ENCODE measurements at places on chromosomes 12 and 14.

GRCh38 chr12:27057543-27057942 is 24.8 kb downstream of the C12orf71 start:
- no peak overlapping the region for H3K27ac ChIP-seq
- H3K36me3 ChIP-seq = no peaks in the 10 kb centered on the region
- H3K4me3 ChIP-seq = no peak overlapping the region
- no peaks in the 10 kb centered on the region for H3K4me1 ChIP-seq
- no peak for DNase-seq

DNA sequence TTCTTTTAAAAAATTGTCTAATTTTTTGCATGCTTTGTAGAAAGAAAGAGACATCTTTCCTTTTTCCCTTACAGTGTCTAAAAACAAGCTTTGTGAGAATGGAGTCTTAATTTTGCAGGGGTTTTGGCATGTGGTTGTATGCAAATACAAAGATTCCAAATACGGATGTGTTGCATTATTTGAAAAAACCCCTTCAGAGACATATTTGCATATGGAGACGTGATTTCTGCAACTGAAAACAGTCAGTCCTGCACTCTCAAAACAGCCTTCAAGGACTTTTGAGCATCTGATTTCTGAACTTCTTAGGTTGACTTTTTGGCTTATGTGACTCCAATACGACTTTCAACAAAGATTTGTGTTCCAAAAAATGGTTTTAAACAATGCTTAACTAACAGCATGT is 7.8 kb downstream of the IRAK3 start:
- 0 out of 2 replicates have a peak, but pooled peaks cover 2% of the 10 kb centered on the region for H3K27me3 ChIP-seq
- no peak overlapping the region for H3K4me3 ChIP-seq
- H3K36me3 ChIP-seq = no peaks in the 10 kb centered on the region

GRCh38 chr14:105851716-105852377 is 325.5 kb downstream of the TMEM121 start:
- H3K27me3 ChIP-seq = no peaks in the 10 kb centered on the region
- no peak for DNase-seq
- no peak overlapping the region for H3K27ac ChIP-seq
- H3K4me3 ChIP-seq = no peak overlapping the region

DNA sequence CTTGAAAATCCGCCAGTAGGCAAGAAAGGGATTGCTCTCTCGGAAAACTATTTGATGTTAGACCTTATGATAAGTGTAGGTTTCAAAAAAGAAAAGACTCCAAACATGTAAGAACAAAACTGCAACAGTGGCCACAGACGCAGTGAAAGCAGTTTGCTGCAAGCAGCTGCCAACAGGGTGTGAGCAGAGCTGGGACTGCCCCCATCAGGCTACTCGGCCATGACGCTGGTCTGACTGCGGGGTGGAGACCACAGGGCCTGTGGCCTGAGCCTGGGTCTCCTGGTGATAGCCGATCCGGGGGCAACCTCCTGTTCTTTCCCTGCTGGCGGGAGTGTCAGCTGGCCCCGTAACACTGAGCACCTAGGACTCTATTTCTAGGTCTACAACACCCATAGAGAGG is 63.2 kb downstream of the AMN start:
- peaks cover 36% of the 10 kb centered on the region for H3K4me1 ChIP-seq
- H3K4me3 ChIP-seq = no peak overlapping the region
- no peak overlapping the region for H3K27ac ChIP-seq
- H3K27me3 ChIP-seq = 0 out of 2 replicates have a peak, but pooled peaks cover 3% of the 10 kb centered on the region
- no peaks in the 10 kb centered on the region for H3K36me3 ChIP-seq

DNA sequence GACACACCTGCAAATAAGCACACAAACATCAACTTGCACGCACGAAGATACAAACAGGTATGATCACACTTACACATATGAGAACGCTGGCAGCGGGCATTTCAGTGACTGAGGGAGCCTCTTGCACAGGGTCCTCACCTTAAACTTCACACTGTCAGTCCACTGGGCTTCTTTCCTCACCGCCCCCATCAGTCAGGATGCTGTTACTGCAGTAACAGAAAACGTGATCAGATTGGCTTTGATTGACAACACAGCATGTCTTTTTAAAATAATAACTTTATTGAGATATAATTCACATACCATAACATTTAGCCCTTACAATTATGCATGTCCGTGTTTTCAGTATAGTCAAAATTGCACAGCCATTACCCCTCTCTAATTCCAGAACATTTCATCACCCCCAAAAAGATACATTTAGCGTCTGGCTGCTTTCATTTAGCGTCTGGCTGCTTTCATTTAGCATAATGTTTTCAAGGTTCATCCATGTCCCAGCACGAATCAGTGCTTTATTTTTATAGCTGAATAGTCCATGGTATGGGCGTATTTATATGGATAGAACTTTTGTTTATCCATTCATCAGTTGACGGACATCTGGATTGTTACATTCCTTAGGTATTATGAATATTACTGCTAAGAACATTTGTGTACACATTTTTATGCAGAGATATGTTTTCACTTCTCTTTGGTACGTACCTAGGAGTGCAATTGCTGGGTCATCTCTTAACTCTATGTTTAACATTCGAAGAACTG is 8.4 kb downstream of the CCDC197 start:
- peak; percentile 83 for DNase-seq
- no peaks in the 10 kb centered on the region for H3K27me3 ChIP-seq
- no peaks in the 10 kb centered on the region for H3K36me3 ChIP-seq
- no peaks in the 10 kb centered on the region for H3K4me1 ChIP-seq
- no peak overlapping the region for H3K4me3 ChIP-seq

GRCh38 chr12:96225044-96225855 is 31.1 kb downstream of the ELK3 start:
- H3K36me3 ChIP-seq = no peaks in the 10 kb centered on the region
- no peaks in the 10 kb centered on the region for H3K27me3 ChIP-seq
- no peak for DNase-seq
- no peak overlapping the region for H3K4me3 ChIP-seq
- H3K27ac ChIP-seq = no peak overlapping the region

DNA sequence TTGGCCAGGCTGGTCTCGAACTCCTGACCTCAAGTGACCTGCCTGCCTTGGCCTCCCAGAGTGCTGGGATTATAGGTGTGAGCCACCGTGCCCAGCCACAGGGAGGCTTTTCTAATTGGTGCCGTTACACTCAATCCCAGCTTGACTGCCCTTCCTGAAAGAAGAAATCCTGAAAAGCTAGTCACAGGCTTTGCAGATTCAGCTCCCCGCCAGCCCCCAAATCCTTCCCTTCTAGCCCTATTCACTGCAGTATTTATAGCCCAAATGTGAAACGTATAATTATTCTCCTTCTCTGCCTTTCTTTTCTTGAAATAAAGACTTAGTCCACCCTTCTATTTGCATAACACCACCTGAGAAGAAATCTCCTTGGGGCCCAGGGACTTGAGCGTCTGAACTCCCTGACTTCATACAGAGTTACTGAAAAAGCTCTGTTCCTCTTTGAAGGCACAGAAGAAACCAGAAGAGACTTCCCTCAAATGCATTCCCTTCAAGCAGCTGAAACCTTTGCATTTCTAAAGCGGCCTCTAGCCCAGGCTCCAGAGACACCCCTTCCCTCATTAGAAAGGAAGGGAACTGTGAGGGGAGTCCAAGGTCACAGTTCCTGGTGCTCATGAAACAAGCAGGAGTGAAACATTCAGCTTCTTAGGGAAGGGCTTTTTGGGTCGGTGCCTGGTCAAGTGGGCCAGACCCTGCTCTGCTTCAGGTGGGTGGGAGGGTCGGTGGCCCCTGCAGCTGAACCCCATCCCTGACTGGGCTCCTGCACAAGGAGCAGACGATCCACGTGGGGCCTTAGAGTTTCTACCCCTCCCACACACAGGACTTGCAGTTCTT is 42.3 kb upstream of the BATF start:
- no peak overlapping the region for H3K27ac ChIP-seq
- H3K27me3 ChIP-seq = no peaks in the 10 kb centered on the region
- DNase-seq = peak; percentile 81

GRCh38 chr12:32611986-32612385 is 67.1 kb upstream of the DNM1L start:
- no peak overlapping the region for H3K4me3 ChIP-seq
- DNase-seq = no peak
- H3K36me3 ChIP-seq = no peaks in the 10 kb centered on the region
- no peak overlapping the region for H3K27ac ChIP-seq

DNA sequence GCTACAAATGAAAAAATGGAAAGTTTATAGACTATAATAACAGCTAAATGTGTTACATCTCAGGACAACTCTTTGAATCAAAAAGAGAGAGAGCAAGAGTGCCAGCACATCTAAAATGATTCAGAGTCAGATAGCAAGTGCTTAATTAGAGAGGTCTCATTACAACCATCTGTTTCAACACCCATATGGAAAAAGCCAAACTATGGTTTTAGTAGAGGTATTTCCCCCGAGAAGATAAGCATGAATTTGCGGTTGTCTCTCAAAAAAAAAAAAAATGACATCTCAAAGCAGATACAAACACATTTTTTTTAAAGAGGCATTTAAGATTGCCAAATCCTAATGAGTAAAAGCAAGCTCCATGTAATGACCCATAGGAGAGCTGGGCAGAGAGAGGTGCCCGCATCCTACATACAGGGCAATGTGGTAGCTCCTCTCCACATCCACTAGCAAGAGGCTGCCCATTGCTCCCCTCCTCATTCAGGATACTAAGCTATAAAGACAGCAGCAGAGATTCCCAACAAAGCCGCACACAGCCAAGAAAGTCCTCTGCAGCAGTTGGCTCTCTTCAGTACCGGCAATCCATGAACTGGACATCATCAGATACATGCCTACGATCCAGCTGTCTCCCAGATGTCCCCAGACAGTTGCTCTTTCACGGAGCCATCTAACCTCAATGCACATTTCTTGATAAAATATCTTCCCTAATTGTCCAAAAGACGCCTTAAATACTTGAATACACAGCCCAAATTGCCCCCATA is 100.4 kb downstream of the EFCAB11 start:
- no peaks in the 10 kb centered on the region for H3K4me1 ChIP-seq
- no peaks in the 10 kb centered on the region for H3K36me3 ChIP-seq
- no peak for DNase-seq
- H3K4me3 ChIP-seq = no peak overlapping the region
- no peaks in the 10 kb centered on the region for H3K27me3 ChIP-seq

DNA sequence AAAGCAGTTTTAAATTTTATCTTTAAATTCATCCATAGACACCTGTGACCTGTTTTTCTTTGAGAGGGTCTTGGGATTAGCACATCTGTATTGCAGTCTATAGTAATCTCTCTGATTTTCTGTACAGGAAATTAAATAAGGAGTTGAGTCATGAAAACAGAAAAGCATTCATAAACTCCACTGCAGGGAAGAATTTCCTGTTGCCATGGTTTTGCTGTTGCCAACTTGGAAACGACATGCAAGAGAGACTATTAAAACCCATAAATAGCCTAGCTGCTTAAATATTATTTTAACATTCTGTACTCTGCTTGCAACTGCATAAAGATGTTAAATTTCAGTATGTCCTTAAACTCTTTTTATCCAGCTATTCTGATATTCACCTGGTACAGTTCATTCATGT is 281.0 kb upstream of the RGS6 start:
- H3K27me3 ChIP-seq = no peaks in the 10 kb centered on the region
- no peaks in the 10 kb centered on the region for H3K4me1 ChIP-seq
- DNase-seq = no peak
- H3K36me3 ChIP-seq = no peaks in the 10 kb centered on the region
- H3K4me3 ChIP-seq = no peak overlapping the region

GRCh38 chr14:100146531-100147091 is 12.8 kb downstream of the DEGS2 start:
- no peaks in the 10 kb centered on the region for H3K27me3 ChIP-seq
- DNase-seq = no peak
- H3K27ac ChIP-seq = no peak overlapping the region
- H3K4me3 ChIP-seq = no peak overlapping the region
- H3K36me3 ChIP-seq = no peaks in the 10 kb centered on the region

DNA sequence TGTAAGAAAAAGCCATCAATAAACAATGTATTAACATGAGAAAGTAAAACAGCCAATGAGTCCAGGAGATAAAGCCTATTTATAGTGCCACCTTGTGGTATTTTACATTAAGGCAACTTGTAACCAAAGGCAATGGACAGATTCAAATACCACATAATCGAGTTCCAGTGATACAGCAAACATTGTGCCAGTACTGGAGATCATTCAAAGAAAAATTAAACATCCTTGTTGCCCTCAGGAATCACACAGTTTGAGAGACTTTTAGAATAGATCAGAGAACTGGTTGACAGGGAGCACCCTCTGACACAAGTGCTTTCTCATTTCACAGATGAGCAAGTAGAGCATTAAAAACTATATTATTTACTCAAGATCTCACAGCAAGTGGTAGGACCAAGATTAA is 98.1 kb downstream of the DDHD1 start:
- peak; percentile 78 for DNase-seq
- no peaks in the 10 kb centered on the region for H3K27me3 ChIP-seq
- no peaks in the 10 kb centered on the region for H3K4me1 ChIP-seq
- peaks cover 57% of the 10 kb centered on the region for H3K36me3 ChIP-seq
- H3K4me3 ChIP-seq = no peak overlapping the region

Data from Karpas-422 (cell line).